ENCODE measurements at places on chromosomes 3 and 15. TPM values are rescaled to one million over a fixed set of nuclear protein-coding genes. Genes with fewer than 3 reads are reported as not detected.

The POTEB2 gene
- not detected for total RNA-seq

The EPHA6 gene
- total RNA-seq = not detected

The GFM1 gene
- 68.1 TPM for total RNA-seq

The OR5K2 gene
- not detected for total RNA-seq

The EFHB gene
- 0.27 TPM for total RNA-seq

The SLC2A2 gene
- total RNA-seq = not detected

The CYP19A1 gene
- total RNA-seq = 0.19 TPM

The CFAP91 gene
- 0.45 TPM for total RNA-seq

The KLHL40 gene
- total RNA-seq = not detected

The FYCO1 gene
- 18.9 TPM for total RNA-seq

The AGBL1 gene
- not detected for total RNA-seq

The ATP13A5 gene
- total RNA-seq = not detected

The CPLX3 gene
- not detected for total RNA-seq

The FBXO45 gene
- 14.0 TPM for total RNA-seq

The TP63 gene
- not detected for total RNA-seq
